Glomerular endothelial cell (primary cell): ENCODE measurements at places on chromosomes 3 and 15. TPM values are rescaled to one million over a fixed set of nuclear protein-coding genes. Genes with fewer than 3 reads are reported as not detected.

The C3orf85 gene
- total RNA-seq = not detected in 2 replicates

The MINDY4B gene
- total RNA-seq = not detected in 2 replicates

The PTPRG gene
- total RNA-seq = 25.0 and 30.5 TPM in 2 replicates

The TP63 gene
- total RNA-seq = 0.39 and 0.53 TPM in 2 replicates

The CPN2 gene
- not detected in 2 replicates for total RNA-seq

The RARRES1 gene
- 1.3 and 4.8 TPM in 2 replicates for total RNA-seq

The GABRR3 gene
- total RNA-seq = not detected in 2 replicates

The FSIP1 gene
- total RNA-seq = 0.06 and 0.73 TPM in 2 replicates

The PARP9 gene
- total RNA-seq = 20.5 and 37.9 TPM in 2 replicates

The DENND4A gene
- total RNA-seq = 18.2 and 26.2 TPM in 2 replicates

The TM4SF1 gene
- total RNA-seq = 810 and 812 TPM in 2 replicates

The SLC27A2 gene
- total RNA-seq = 0.06 TPM in 1 of 2 replicates, not detected in the other

GRCh38 chr3:131328721-131329120 lies 52.9 kb upstream of the NUDT16 start:
- no peak for DNase-seq

DNA sequence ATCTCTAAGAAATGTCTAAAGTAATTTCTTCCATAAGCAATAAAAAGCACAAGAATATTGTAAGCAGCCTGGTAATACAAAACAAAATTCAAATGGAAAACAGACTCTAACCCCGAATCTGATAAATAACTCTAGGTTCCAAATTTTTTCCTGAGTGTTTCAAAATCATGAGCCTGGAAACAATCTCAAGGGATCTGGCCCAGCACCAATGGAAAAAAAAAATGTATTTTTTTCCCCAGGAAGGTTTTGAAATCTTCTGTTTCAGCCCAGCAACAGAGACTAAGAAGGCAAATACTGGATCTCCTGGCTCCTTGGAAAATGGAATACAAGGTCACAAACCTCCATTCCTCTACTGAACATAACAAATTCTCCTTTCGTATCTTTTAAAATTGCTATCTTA lies 13.0 kb downstream of the TBC1D2B start:
- DNase-seq = no peak

DNA sequence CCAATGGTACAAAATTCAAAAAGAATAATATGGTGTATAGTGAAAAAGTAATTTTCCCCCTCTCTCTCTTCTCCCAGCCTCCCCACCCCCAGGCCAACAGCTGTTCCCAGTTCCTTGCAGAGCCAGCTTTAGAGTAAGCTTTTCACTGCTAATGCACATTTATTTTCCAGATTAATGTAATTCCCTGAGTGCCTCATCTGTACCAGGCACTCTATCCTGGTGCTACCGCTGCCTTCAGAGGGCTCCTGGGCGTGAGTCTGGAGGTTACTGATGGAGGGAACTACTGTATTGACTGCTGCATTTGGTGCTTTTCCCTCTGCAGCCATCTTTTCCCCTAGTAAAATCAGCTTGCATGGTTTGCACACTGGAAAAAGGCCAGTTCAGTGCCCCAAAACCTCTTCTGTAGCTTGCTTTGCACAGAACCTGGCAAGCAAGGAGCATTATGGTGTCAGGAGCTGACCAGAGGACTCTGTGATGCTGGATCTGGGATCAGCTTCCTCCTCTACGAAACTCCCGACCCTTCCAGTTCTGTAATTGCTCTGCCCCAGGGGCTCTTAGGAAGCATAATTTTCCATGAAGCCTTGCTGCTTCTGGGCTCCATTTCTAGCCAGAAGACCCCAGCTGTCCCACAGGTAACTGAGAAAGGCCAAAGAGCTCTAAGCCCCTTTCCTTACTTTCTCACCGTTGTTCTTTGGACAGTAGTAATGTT lies 8.5 kb upstream of the USP3 start:
- no peak for DNase-seq

DNA sequence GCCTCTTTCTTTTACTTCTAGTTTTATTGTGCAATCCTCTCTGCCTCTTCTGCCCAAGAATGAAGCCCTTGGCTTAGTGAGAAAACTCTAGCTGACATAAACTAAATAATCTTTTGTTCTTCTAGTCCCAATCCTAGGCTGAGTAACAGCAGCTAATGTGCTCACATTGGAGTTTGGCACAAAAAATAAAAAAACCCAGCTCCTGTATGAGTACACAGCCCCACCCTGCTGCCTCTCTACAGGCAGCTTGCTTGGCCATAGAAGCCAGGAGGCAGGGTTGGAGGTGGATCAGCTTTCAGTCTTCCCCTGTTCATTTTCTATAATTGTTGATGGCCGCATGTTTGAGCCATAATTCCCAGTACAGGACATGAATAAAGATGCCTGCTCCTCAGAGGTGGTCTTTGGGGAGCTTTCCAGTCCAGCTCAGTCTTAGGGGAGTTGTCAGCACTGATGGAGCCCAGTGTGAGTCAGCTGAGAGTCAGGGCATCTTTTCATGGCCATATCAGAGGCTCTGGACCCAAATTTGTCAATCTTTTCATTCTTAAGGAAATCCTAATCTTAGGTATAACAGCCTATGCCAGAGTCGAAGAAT lies 46.7 kb downstream of the RTP1 start:
- no peak for DNase-seq

GRCh38 chr3:107985496-107985895 lies 105.3 kb downstream of the CD47 start:
- no peak for DNase-seq

DNA sequence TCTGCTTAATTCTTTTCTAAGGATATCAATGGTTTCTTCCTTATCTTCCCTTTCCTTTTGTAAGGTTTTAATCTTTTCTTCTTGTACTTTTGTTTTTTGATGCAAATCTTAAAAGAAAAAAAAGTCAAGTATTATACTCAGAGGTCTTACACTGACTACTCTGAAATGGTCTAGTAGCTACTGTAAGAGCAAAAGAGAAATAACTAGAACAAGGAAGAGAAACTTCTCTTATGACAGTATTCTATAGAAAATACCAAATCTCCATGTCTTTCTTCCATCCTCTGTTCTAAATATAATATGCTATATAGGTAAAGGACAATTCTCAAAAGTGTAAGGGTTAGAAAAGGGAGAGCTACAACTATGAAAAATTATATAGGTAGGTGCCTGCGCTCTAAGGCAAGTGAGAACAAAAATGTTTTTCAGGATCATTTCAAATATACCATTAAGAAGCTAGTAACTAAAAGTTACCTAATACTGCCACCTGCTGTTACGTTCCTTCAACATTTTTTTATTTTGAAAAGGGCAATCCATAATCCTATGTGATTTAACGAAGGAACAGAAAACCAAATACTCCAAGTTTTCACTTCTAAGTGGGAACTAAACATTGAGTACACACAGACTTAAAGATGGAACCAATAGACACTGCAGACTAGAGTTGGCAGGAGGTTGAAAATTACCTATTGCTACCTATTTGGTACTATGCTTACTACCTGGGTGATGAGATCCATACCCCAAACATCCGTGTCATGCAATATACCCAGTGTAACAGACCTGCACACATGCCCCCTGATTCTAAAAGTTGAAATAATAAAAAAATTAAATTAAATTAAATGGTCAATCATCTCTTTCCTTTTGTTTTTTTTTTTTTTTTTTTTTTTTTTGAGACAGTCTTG lies 36.7 kb downstream of the CIP2A start:
- no peak for DNase-seq

DNA sequence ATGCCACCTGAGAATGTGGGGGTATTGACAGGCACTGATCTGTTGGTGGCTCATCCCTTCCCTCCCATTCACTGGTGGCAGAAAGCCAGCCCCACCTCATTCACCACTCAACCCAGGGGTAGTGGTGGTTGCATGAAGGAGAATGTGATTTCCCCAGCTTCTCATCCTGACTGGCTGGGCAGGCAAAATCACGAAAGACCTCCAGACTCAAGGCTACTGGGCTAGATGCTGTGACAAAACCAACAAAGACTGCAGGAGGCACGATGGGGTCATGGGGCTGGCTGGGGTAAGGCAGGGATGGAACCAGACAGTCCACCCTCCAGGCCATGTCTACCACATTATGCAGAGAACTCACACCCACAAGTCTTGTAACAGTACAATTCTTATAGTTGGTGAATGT lies 33.9 kb downstream of the FSTL1 start:
- DNase-seq = no peak

GRCh38 chr3:126959921-126960603 lies 22.9 kb upstream of the PLXNA1 start:
- peak; percentile 29 for DNase-seq

- no peak for DNase-seq
Observed at GRCh38 chr3:179149406-179149867, 1.3 kb downstream of the PIK3CA start.

DNA sequence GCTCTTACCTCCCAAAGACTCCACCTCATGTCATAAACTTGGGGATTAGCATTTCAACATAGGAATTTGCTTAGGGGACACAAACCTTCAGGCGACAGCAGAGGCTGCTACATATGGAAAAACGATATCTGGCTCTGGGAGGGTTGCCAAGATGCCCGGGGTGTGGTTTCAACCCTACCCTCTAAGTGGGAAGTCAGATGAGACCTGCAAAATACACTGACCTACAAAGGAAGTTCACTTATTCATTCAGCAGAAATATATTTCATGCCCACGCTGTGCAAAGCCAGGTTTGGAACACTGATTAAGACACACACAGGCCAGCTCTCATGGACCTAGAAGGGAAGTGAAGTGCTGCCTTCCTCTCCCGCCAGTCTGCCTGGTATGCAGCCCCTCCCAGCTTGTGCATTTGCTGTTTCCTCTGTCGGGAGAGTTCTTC lies 239.3 kb downstream of the FEZF2 start:
- DNase-seq = no peak

GRCh38 chr3:138317687-138318086 lies 12.0 kb downstream of the NME9 start:
- no peak for DNase-seq

GRCh38 chr3:55461896-55462295 lies 25.2 kb downstream of the WNT5A start:
- no peak for DNase-seq

- DNase-seq = no peak
Observed at GRCh38 chr3:150419959-150420358, 11.9 kb downstream of the TSC22D2 start.

DNA sequence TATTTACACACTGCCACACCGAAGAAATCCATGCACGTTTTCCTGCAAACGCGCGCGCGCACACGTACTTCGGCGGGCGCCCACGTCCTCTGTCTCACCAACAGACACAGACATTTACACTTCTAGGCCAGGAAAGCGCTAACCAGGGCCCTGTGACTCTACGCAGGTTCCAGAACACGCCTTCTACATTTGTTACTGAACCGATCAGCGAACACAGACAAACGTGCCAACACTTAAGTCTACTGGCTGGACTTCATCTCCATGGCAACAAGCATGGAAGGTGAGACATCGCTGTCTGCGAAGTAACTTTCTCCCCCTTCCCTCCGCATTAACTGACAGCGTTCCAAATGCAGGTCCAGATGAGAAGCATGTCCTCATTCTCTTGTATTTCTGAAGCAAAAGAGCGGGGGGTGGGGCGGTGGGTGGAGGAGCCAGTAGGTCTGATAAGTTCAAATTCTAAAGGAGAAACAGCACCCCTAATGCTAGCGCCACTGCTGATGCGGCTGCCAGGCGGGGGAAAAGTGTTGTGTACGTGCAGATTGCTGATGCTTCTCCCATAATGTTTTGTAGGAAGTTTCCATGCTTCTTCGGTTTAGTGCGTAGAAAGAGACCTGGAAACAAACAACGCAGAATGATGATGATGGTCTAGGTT lies at the start of gene CTXN2:
Gene CTXN2, plus strand, starts transcription at position 92 of the 652 bp plus-strand sequence. CDS start 9,636 bp downstream, outside the sequence.
- DNase-seq = no peak

DNA sequence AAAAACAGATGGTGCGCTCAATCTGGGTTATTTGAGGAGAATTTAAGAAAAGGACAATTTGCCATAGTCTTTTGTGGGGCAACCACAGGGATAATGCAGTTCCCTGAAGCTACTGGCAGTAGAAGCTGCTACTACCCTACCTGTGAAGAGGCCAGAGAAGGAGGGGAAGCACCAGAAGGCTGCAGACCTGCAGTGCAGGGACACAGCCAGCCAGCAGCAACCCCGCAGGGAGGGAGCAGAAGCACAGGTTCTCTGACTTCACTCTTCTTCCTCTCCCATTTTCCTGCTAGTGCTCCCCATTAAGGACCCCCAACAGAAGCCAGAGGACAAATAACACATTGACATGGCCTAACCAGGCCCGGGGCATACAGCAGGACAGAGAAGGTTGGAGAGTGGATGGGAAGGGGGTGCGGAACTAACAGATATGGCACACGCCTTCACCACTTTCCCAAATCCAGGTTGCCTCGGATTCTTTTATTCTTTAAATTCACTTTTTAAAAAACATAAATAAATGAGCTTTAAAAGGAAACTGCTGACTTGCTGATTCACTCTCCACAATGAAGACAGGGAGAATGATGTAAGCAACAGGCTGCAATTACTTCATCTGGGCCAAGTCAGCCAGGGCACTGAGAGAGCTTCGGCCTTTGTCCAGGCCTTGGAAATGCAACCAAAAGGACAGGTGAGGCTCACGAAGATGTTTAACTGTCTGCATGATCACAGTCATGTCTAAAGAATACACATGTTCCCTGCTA lies 30.1 kb downstream of the POPDC2 start:
- no peak for DNase-seq

DNA sequence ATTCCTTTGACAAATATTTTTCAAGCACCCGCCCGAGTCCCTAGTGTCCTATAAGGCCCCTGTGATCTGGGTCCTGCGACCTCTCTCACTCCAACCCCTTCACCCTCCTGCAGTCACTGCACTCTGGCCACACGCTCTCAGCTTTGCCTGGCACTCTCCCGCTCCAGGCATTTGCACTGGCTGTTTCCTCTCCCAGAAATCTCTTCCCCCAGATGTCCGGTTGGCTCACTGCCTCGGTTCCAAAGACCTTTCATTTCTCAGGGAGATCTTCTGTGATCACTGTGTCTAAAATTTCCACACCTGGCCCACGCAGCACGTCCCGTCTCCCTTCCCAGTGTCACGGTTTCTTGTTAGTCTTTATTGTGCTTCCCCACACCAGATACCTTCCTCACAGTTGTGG lies 97.4 kb downstream of the WNT7A start:
- DNase-seq = no peak

- DNase-seq = no peak
Observed at GRCh38 chr3:47848599-47849117, 45.7 kb downstream of the DHX30 start.

GRCh38 chr3:66403323-66403990 lies 97.4 kb downstream of the LRIG1 start:
- no peak for DNase-seq

- DNase-seq = no peak
Observed at GRCh38 chr3:115632026-115632425, 8.7 kb downstream of the GAP43 start.
